Stimulated activated CD4-positive, alpha-beta T cell treated with anti-CD3 and anti-CD28 coated beads, Interleukin-15, amount 100 ng/mL, for 1 hour (primary cell): ENCODE measurements at places on chromosomes 11 and 22.

- DNase-seq: no peak
Observed at GRCh38 chr22:37419969-37420685, 7.2 kb downstream of the ELFN2 start.

GRCh38 chr22:43343670-43344519, 723 bp upstream of the SCUBE1 start:
- DNase-seq: no peak

DNA sequence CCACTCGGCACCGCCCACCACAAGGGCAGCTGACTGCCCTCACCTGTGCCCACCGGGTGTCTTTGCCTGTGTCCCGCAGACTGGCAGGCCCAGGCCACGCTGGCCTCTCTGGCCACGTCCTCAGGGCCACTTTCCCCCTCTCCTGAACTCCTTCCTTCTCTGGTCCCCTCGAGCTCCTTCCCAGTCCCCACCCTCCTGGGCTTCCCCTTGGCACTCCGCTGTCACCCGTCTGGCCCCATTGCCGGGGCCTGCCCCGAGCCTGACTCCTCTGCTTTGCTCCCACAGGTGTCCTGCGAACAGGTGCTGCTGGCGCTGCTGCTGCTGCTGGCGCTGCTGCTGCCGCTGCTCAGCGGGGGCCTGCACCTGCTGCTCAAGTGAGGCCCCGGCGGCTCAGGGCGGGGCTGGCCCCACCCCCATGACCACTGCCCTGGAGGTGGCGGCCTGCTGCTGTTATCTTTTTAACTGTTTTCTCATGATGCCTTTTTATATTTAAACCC, 14.2 kb downstream of the MCAT start:
- no peak for DNase-seq

DNA sequence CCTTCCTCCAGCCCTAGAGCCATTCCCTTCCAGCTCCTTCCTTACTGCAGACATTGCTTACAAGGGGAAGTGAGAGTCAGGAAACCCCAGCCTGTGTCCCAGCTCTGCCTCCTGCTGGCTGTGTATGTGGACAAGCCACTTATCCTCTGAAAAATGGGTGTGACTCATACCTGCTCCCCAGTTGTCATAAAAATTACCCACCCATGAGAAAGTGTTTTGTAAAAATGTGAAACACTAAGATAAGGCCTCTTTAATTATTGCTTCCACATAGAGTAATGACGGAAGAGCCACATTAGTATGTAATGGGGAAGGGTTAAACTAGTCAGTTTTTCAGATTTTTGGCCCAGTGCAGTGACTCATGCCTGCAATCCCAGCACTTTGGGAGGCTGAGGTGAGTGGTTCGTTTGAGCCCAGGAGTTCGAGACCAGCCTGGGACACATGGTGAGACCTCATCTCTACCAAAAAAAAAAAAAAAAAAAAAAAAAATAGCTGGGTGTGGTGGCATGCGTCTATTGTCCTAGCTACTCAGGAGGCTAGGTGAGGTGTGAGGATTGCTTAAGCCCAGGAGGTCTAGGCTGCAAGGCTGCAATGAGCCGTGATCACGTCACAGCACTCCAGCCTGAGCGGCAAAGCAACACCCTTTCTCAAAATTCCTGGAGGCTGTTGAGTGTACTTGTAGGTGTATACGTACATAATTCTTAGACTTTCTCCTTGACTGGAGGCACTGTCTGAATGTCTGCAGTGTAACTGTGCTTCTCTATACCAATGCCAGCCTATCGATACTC, 84.9 kb downstream of the CTTN start:
- DNase-seq: no peak

- DNase-seq: no peak
Observed at GRCh38 chr11:126978911-126979310, 21.7 kb downstream of the KIRREL3 start.

GRCh38 chr11:117476531-117477142, 149.0 kb downstream of the CEP164 start:
- DNase-seq: no peak

- no peak for DNase-seq
Observed at GRCh38 chr11:72124046-72124445, 11.5 kb upstream of the FOLR3 start.

GRCh38 chr11:96014217-96014616, 90.3 kb upstream of the MTMR2 start:
- DNase-seq: no peak

DNA sequence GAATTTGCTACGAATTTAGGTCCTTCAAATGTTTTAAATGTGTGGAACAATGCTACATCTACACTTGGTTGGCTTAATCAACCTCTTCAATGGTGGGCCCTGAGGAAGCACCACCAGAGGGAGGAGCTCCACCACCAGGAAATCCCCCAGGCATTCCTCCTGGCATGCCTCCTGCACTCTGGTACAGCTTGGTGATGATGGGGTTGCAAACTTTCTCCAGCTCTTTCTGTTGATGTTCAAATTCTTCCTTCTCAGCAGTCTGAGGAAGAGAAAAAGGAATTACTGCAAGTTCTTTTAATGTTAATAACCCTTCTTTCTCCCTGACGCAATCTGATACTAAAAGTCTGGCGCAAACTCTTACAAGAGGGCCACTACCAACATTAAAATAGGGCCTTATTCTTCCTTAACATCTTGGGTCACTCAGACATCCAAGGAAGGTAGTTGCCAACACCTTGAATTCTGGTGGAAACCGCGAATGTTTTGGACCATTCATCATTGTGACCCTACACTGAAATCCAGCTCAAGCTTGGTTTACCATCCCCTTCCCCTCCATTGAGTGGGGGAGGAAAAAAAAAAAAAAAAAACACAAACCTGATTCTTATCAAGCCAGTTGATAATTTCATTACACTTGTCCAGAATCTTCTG, 4.2 kb downstream of the HSPA8 start:
- DNase-seq: no peak

DNA sequence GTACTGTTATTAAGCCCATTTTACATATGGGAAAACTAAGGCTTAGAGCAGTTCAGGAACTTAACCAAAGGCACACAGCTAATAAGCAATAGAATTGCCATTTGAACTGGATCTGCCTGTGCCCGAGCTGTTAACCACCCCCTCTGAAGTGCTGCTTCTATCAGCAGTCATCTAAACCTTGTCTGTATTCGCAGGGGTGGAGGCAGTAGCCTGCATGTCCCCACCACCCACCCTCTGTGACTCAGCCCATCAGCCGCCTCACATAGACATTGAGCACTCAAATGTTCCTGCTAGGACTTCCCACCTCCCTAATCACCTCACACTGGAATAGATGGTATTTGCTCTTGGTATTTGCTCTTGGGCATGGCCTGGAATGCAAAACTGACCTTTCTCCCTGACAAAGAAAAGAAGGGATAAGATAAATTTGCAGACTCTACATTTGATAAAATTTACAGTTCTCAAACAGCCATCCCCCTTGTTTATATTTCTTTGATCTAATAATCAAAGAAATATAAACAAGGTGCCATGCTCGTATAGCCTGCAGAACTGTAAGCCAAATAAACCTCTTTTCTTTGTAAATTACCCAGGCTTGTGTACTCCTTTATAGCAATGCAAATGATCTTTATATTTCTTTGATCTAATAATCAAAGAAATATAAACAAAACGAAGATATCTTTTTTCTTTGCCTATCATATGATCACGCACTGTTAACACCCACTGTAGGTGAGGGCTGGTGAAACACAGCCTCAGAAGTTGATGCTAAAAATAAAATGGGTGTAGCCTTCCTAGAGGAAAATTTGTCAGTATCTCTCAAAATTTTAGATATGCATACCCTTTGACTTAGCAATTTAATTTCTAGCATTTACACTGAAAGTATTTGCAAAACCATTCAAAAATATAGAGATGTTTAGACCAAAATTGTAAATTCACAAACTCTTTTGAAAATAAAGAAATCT, 15.9 kb downstream of the DKK3 start:
- DNase-seq: no peak

GRCh38 chr22:40001800-40002577, 7.2 kb downstream of the FAM83F start:
- no peak for DNase-seq
